ENCODE measurements at places on chromosomes 5 and 9. TPM values are rescaled to one million over a fixed set of nuclear protein-coding genes. Genes with fewer than 3 reads are reported as not detected.

Gene PLEKHG4B
- 0.09 TPM for total RNA-seq

Gene DENND4C
- total RNA-seq = 55.6 TPM

Gene COL27A1
- total RNA-seq = 41.1 TPM

Gene C9orf153
- total RNA-seq = 0.23 TPM

Gene PRRX2
- 1.5 TPM for total RNA-seq

Gene SLC6A19
- 179 TPM for total RNA-seq

Gene CORO2A
- 129 TPM for total RNA-seq

Gene SNX30
- 8.9 TPM for total RNA-seq

Gene ZNF483
- 18.7 TPM for total RNA-seq

Gene ARID3C
- total RNA-seq = not detected

Gene ZNF367
- total RNA-seq = 2.2 TPM

Gene FOXD4L4
- not detected for total RNA-seq

Gene N4BP3
- total RNA-seq = 1.2 TPM

Gene AQP3
- 26.2 TPM for total RNA-seq

Gene HTR1A
- not detected for total RNA-seq

Gene PCDHB3
- 1.4 TPM for total RNA-seq

Gene DIRAS2
- 26.3 TPM for total RNA-seq

Gene TRIM14
- 44.4 TPM for total RNA-seq

Gene OR13C2
- total RNA-seq = not detected

Gene QRFP
- total RNA-seq = not detected

Gene ATOSB
- total RNA-seq = 18.3 TPM

Gene IL4
- total RNA-seq = not detected

Gene PTGES2
- 61.5 TPM for total RNA-seq

Gene BARHL1
- not detected for total RNA-seq

Gene PCDHGB4
- total RNA-seq = 5.2 TPM

Gene PLPP6
- total RNA-seq = 9.2 TPM

Gene NR6A1
- 3.2 TPM for total RNA-seq

Gene HACD4
- 2.8 TPM for total RNA-seq

Gene PCDHGA7
- total RNA-seq = 4.5 TPM

Gene PCDHA4
- total RNA-seq = 8.0 TPM

Gene PTPN3
- total RNA-seq = 16.2 TPM

Gene ZBTB34
- total RNA-seq = 9.8 TPM

Gene LYRM7
- total RNA-seq = 7.5 TPM

Gene SPATA31E1
- not detected for total RNA-seq

Gene IFNB1
- total RNA-seq = not detected

Gene SPINK7
- total RNA-seq = not detected

Gene PAEP
- not detected for total RNA-seq

Gene PCDHGB1
- 4.6 TPM for total RNA-seq

Gene RASEF
- total RNA-seq = 30.3 TPM

Gene TXNDC8
- not detected for total RNA-seq

Gene TLX3
- total RNA-seq = not detected

Gene SLC25A2
- total RNA-seq = not detected

Gene DMRT3
- total RNA-seq = not detected

Gene SLC22A4
- 0.37 TPM for total RNA-seq

Gene CDH10
- total RNA-seq = 0.14 TPM

Gene ABLIM3
- total RNA-seq = 15.1 TPM

Gene NUDT12
- 25.1 TPM for total RNA-seq

Gene KCTD16
- total RNA-seq = 0.35 TPM

Gene LRRC26
- total RNA-seq = 0.43 TPM

Gene C9
- total RNA-seq = 1.0 TPM

All from mucosa of gallbladder (tissue), 1 donor.